ENCODE measurements at places on chromosomes 5 and 9.

DNA sequence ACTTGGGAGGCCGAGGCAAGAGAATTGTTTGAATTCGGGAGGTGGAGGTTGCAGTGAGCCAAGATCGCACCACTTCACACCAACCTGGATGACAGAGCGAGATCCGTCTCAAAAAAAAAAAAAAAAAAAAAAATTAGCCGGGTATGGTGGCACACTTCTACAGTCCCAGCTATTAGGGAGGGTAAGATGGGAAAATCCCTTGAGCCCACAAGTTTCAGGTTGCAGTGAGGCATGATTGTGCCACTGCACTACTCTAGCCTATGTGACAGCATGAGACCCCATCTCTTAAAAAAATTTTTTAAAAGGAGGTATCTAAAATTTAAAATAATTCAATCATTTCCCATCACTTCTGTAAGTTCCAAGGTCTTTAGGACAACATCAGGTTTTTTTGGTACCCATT lies 26.0 kb downstream of the PSIP1 start:
- no peak for DNase-seq

DNA sequence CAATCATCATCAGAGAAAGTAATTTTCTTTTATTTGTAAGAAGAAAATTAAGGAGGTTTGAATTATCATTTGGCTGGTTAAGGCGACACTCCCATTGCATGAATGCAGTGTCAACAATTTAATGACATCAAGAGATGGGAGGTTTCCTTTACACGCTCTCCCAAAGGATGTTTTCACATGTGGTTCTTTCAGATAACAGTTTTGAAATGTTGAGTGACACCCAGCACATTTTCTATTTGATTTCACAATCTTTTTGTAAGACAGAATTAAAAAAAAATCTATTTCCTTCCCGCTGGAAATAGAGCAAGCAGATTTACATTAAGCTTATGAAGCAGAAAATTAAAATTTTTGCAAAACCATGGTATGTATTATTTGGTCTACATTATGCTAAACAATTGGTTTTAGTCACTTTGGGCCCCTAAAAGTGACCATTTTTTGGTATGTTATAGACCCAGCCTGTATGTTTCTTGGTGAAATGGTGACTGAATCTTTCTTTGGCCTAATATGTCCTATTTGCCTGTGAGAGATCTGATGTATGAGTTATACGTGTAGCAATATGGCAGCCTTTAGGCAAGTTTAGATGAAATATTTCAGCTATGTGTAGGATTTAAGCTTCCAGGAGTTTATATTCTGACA lies 18.9 kb upstream of the ANKRD55 start:
- no peak for DNase-seq

DNA sequence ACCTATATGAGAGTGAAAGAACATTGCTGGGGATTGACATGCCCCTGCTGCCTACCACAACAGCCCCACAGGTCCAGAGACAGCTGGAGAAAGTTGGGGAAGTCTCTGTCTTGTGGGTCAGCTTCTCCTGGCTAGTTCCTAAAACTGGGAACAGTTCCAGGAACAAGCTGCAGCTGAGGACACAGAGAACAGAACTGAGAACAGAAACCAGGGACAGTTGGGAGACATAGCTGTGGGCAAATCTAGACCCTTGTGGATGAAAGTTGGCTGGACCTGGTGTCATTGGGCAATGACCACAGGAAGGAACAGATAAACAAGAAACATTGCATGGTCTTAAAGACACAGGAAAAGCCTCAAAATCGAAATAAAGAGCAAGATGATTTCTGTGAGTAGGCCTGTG lies 58.3 kb upstream of the MOCS2 start:
- no peak for DNase-seq

GRCh38 chr5:106269252-106269843 lies 1401.4 kb downstream of the EFNA5 start:
- no peak for DNase-seq

DNA sequence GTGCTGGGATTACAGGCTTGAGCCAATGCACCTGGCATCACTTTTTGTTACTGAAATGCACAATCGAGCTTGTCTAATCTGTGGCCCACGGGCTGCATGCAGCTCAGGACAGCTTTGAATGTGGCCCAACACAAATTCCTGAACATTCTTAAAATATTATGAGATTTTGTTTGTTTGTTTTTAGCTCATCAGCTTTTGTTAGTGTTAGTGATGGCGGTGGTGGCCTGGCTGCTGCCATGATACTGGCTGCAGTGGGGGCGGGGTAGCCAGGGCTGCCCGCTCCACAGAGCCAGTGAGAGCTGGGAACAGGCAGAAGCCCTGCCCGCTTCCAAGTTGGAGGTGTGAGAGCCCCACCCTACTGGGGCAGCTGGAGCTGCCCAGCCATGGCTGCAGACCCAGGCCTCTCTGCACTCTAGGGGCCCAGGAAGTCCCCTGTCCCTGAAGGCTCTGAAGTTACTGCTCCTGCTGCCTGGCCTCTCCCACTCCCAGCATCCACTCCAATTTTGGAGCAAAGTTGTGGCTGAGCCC lies 76.6 kb upstream of the SHB start:
- no peak for DNase-seq
